ENCODE measurements at places on chromosomes 3 and 15.

DNA sequence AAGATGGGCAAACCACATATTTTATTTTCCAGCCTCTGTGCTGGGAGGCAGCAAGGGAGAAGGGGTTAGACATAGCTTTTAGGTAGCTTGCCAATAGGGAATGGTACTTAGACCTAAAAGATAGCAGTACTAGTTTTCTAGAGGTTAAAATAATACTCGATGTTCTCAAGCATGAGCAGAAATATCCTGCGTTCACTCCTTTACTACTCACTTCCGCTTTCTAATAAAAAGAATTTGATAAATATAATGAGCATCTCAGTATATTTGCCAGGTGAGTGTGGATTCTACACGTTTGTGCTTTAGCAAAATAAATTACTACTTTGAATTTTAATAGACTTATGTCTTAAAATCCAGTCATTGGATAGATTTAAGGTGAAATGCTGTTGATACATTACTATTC, 39.4 kb upstream of the CD47 start:
- DNase-seq = no peak

GRCh38 chr3:195821403-195822130, 9.8 kb upstream of the MUC4 start:
- DNase-seq = no peak

- no peak for DNase-seq
These were observed 290.5 kb downstream of the PLCL2 start for GRCh38 chr3:17175187-17175807.

DNA sequence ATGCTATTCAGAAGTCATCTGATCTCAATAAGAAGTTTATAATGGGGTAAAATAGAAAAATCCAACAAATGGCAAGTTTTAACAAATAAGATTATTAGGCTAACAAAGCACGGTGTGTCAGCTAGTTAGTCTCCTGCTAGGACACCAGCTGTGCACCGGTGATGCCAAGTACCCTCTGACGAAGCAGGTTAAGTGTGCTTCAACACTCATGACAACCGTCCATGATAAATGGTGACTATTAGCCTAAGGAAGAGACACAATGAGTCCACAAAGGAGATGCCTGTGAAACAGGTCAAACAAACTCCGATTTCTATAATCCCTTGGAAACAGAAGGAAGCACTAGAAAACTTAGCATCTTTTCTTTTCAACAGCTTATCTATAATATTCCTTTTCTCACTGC, 36.5 kb downstream of the ATP13A3 start:
- no peak for DNase-seq

GRCh38 chr3:16264174-16264707, 502 bp downstream of the DPH3 start:
- no peak for DNase-seq

DNA sequence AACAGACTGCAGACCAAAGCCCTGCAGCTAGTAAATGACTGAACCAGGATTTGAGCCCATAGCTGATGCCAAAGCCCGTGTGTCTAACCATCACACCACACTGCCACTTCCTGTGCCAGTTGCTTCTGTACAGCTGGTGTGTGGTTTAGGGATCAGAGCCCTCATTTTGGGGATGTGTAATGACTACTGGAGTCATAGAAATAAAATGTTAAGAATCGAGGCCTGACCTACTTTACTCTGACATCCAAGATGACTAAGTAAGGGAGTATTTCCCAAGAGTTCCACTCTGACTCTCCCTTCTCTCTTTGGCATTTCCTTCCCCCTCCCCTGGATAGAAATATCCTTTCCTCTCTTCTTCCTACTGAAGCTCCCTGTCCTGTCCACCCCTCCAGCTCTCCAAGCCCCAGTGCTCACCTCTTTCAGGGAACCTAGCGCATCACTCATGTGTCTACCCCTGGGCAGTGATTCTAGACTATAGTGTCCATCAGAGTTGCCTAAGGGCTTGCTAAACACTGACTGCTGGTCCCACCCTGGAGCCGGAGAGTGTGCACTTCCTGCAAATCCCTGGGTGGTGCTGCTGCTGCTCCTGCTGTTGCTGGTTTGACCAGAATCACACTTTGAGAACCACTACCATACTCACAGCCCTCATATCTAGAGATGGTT, 53.8 kb downstream of the MGLL start:
- no peak for DNase-seq

GRCh38 chr15:69997161-69997485, 100.6 kb downstream of the TLE3 start:
- no peak for DNase-seq

- no peak for DNase-seq
These were observed 25.1 kb downstream of the VPS39 start for GRCh38 chr15:42182961-42183360.

GRCh38 chr3:116971531-116971930, 262.0 kb downstream of the TUSC7 start:
- no peak for DNase-seq

DNA sequence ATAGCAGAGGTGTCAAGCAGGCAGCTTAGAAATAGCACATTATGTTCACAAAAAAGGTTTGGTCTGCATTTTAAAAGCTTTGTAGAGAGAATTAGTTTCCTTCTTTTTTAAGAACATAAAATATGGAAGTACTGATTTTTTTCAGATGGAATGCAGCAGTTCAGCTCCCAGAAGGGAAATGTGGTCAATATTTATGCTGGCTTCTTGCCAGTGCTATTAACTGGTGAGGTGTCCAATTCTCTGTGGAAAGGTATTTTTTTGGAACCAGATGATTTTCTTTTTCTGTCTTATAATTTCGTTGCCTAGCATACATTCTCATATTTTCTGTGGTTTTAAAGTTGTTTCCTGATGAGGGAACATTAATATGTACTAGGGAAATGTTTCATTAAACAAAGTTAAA, 211.4 kb upstream of the ZNF385D start:
- DNase-seq = no peak

- no peak for DNase-seq
These were observed 198.5 kb downstream of the FOXP1 start for GRCh38 chr3:71384837-71385716.

DNA sequence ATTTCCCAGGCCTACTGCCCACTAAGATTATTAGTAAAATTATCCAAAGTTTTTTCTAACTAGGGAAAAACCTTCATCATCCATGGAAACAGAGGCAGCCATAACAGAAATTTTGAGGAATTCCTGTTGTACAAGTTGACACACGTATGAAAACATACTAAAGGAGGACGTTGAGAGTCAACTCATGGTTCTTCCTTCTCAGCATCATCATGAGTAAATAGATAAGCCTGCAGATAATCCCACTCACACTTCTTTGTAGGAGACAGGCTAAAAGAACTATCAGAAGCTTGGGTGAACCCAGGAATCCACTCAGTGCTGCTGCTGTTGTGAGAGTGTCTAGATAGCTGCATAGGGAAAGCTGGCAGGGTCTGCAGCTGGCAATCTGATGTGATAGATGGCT, 694.8 kb upstream of the NR2F2 start:
- no peak for DNase-seq

GRCh38 chr3:67635257-67635656, 19.2 kb downstream of the SUCLG2 start:
- DNase-seq = no peak

DNA sequence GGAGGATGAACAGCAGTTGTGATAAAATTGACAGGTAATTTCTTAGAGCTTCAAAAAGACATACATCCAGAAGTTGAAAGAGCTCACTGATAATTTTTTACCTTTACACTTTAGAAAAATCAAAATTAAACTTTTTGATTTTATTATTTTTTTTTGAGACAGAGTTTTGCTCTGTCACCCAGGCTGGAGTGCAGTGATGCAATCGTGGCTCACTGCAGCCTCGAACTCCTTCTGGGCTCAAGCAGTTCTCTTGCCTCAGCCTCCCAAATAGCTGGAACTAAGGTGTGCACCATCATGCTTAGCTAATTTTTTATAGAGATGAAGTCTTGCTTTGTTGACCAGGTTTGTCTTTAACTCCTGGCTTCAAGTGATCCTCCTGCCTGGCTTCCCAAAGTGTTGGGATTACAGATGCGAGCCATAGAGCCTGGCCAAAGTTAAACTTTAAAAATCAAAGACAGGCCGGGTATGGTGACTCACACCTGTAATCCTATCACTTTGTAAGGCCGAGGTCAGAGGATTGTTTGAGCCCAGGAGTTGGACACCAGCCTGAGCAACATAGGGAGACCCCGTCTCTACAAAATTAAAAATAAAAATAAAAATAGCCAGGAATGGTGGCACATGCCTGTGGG, 21.7 kb downstream of the PLA2G4F start:
- DNase-seq = no peak

GRCh38 chr3:127732303-127732702, 59.6 kb downstream of the ABTB1 start:
- no peak for DNase-seq

DNA sequence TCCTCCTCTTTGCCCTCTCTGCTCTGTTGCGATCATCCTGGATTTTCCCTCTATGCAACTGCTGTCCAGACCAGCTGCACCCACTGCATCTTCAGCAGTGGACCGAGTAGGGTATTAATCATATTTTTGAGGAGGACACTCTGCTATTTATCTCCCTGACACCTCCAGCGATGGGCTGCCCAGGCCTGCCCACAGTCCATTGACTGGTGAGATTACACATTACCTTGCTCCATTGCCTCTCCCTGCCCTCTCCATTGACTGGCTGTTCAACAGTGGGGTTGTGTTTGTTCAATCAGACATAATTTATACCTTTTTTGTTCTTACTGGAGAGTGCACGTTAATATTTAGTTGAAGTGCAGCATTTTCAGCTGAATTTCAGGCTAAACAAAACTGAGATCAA, 559.3 kb upstream of the ARRDC4 start:
- DNase-seq = no peak

DNA sequence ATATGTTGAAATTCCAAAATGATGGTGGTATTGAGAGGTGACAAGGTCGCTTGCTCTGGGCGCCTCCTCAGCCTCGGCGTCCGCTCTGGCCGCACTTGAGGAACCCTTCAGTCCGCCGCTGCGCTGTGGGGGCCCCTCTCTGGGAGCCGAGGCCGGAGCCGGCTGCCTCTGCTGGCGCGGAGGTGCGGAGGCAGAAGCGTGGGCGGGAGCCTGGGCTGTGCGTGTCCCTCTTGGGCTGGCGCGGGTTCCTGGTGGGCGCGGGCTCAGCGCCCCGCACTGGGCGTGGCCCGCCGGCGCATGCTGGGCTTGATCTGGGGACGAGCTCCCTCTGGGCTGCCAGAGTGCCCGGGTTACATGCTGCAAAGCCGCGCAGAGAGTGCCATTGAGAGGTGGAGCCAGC, 39.8 kb upstream of the TMC3 start:
- no peak for DNase-seq

- DNase-seq = no peak
These were observed 178.9 kb downstream of the POLR2M start for GRCh38 chr15:57885435-57885834.

DNA sequence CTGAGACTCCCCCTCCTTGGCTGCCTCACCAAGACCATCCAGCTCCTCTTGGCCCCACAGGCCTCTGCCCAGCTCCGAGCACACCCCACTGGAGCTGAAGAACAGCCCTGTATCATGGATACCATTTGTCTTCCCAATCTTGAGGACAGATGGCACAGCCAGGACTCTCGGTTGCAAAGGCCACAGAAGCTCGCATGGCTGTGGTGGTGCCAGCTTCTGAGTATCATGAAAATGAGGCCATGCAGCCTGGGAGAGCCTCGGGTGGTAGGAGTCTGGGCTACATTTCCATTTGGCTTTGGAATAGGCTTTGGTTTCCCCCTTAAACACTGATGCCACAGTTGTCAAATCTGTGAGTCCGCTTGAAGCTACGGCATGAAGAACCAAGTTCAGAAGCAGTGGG, 106.6 kb downstream of the SEMA5B start:
- DNase-seq = no peak

Data from putamen (tissue), 1 donor.